ENCODE measurements at places on chromosomes 4 and X. TPM values are rescaled to one million over a fixed set of nuclear protein-coding genes. Genes with fewer than 3 reads are reported as not detected.
A peak's percentile ranks its signal among the peaks of the same experiment; 100 is the strongest.

SATL1 gene
- total RNA-seq: 0.51 TPM

- DNase-seq: no peak
Measured at GRCh38 chr4:41065434-41066006, 148.8 kb downstream of the APBB2 start.

DNA sequence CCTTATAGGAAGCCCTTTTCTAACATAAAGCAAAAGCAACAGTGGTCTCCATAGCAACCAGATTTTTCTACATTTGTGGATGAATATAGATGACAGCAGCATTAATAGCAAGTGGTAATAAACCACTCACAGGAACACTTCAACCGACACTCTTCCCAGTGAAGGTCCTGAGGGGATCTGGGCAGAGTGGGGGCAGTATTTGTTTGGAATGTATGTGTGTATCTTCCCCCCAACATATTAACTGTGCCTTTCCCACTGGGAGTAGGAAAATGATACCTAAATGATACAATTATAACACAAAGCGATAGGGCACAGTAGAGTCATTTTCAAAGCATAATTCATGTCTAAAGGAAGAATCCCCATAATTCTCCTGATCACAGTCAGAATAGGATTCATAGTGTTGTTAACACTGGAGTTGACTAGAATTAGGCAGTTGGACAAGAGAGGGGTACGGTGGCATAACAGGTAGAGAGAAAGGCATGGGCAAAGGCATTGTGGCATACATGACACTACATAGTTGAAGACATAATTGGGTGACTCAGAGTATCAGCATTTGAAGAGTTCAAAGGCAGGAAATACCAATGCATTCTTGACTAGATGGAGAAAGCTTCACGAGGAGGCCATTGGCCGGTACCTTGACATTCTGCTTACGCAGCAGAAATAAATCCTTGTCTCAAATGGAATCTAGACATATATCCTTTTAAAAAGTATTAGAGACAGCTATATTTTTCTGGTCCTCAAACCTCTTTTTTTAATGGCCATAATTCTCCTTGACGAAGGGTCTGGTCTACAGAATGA lies 15.2 kb downstream of the CAPN6 start:
- no peak for DNase-seq

IL2RG gene
- total RNA-seq: 0.41 TPM

CRMP1 gene
- total RNA-seq: 17.6 TPM

ANKRD50 gene
- total RNA-seq: 27.0 TPM

- no peak for DNase-seq
Measured at GRCh38 chrX:17623750-17624149, 113.5 kb upstream of the SCML1 start.

ZNF711 gene
- 36.0 TPM for total RNA-seq

DNA sequence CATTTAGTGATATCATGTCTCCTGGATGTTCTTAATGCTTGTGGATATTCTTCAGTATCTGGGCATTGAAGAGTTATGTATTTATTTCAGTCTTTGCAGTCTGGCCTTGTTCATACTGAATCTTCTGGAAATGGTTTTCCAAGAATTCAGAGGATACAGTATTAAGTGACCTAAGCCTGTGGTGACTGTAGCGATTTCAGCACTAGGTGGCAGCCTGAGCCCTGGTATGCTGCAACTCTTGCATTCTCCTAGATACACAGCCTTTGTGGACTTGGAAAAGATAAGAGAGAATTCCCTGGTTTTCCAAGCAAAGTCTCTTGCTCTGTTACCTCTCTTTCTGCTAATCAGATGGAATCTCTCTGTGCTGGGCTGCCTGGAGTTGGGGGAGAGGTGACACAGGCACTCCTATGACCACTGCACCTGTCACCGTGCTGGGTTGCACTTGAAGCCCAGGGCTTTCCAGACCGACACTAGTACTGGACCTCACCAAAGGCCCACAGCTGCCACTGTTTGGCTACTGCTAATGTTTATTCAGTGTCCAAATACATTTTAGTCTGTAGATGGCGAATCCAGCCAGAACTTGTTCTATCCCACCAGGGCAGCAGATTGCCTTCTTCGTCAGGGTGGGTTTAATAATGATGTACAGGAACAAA lies 19.3 kb upstream of the SPIN2A start:
- DNase-seq: no peak

- no peak for DNase-seq
Measured at GRCh38 chr4:184396570-184397515, 77.5 kb downstream of the IRF2 start.

VSIG4 gene
- total RNA-seq: not detected

- no peak for DNase-seq
Measured at GRCh38 chrX:123626962-123627361, 105.9 kb downstream of the THOC2 start.

GRCh38 chrX:6225911-6226595 lies 2.6 kb downstream of the NLGN4X start:
- peak; percentile 33 for DNase-seq

DNA sequence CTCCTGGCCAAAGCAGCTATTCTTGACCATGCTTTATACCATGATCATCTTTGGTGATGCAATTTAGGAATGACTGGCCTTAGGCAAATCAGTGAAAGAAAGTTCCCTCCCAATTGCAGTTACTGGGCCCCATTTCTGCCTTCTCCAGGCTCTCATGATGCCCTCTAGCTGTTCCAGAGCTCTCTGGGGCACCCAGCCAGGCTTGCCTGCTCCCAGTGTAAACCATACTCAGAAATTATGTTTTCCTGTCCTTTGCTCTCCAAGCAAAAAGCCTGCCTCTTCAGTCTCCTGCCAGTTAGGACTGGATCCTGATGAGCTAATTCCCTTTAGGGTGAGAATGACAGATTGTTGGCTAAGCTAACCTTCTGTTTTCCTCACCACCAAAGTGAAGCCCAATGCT lies 85.3 kb upstream of the RBPJ start:
- DNase-seq: no peak

- DNase-seq: no peak
Measured at GRCh38 chr4:104896660-104897645, 249.7 kb upstream of the TET2 start.

BANK1 gene
- 0.51 TPM for total RNA-seq

GPR119 gene
- 3.1 TPM for total RNA-seq

DNA sequence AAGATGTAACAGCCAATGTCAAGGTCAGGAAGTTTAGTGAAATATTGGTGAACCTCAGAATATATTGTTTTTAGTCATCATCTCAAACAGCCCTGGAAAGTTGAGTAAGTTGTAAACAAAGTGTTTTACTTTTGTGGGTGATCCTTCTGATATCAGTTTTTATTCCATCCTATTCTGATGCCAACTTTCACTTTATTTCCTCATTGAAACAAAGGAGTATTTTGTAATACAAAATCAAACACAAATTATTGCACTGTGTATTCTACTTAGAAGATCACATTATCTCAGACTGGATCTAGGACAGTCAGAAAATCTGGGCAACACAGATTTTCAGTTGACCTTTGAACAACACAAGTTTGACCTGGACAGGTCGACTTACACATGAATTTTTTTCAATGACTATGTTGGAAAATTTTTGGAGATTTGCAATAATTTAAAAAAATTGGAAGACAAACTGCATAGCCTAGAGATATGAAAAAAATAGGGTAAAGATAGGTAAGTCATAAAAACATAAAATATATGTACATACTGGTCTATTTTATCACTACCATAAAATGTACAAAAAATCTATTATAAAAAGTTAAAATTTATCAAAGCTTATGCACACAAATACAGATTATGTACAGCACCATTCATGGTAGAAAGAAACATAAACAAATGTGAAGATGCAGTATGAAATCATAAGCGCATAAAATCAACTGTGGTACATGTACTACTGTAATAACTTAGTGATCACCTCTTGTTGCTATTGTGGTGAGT lies 709.1 kb upstream of the FAM241A start:
- no peak for DNase-seq

GRCh38 chr4:139314047-139314800 lies 11.9 kb upstream of the NDUFC1 start:
- DNase-seq: no peak

IQSEC2 gene
- 18.1 TPM for total RNA-seq

DNA sequence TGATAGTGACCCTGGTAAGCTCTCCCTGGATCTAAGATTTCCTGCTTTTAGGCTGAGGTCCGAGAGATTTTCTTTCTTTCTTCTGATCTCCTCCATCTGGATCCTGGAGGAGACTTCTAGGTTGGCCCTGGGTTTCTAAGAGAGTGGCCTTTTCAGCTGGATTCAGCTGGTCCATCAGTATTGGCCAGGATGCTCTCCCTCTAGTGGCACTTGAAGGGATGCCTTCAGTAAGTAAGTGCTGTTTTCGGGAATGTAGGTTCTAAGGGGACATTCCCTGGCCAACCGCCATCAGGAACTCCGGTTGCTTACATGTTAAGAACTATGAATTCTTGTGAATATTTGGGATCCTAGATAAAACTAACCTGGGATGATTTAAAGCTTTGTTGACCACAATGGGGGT lies 56.9 kb downstream of the SERTM2 start:
- DNase-seq: no peak

- DNase-seq: no peak
Measured at GRCh38 chr4:75429208-75429607, 85.0 kb downstream of the RCHY1 start.

- no peak for DNase-seq
Measured at GRCh38 chr4:139416073-139416673, 37.7 kb upstream of the RAB33B start.

DNA sequence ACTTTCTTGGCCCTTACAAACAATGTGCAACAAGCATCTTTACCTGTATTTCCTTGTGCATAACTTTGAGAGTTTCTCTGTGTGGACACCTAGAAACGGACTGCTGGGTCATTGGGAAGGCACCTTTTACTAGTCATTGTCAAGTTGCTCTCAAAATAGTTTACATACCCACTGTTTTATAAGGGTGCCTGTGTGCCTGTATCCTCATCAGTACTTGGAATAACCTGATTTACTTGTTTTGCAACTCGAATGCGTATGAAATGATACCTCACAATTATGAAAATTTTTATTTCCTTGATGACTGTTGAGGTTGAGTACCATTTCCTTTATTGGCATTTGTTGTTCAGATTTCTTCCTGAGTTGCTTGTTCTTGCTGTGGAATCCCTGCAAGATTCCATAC lies 150.8 kb downstream of the STIM2 start:
- DNase-seq: no peak

PLS3 gene
- 98.7 TPM for total RNA-seq

DNA sequence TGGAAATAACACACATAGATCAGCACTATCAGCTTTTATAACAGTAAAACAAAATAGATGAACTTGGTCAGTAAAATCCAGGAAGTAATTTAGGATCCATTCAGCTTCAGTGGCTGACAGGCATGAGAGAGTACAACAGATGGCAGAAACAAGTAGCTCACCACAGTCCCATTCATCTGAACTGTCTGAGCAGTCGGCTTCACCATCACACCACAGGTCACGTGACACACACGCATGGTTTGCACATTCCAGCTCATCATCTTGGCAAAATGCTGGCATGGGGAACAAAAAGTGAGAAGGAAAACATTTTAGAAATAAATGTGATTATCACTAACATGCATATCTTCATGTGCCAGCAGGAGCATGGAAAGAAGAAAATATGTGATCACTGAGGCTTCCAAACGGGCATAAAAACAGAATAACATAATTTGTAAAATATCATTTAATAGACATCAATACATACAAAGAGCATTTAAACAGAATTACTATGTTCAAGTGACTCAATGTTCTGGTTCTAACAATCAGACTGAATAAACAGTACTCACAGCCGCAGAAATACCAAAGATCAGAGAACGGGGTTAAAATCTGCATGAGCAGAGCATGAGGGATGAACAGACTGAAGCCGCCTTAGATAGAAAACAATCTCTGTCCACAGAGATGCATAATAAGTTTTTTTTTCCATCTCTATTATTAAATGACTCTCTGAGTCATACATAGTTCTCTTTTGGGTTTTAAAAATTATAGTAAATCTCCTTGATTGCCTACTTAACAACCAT lies 158.1 kb downstream of the ATP10D start:
- no peak for DNase-seq

LRP2BP gene
- 0.17 TPM for total RNA-seq

EXOC1L gene
- not detected for total RNA-seq

DNA sequence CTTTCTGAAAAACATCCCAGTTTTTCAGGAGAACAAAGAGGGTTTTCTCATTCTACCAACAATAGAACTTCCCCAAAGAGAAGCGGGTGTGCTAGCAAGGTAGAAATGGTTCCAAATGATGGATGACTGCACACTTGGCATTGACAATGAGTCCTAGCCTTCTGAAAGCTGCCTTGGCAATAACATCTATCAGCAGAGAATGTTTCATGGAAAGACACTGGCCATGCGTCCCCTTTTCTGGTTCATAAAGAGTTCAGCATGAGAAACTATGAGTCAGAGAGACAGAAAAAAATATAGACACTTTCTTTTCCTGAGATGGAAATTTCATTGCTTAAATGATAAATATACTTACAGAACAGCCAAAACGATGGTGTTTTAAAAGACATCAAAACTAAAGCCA lies 236.9 kb upstream of the PRKX start:
- no peak for DNase-seq

- DNase-seq: no peak
Measured at GRCh38 chrX:149504226-149504914, 736 bp downstream of the IDS start.

DNA sequence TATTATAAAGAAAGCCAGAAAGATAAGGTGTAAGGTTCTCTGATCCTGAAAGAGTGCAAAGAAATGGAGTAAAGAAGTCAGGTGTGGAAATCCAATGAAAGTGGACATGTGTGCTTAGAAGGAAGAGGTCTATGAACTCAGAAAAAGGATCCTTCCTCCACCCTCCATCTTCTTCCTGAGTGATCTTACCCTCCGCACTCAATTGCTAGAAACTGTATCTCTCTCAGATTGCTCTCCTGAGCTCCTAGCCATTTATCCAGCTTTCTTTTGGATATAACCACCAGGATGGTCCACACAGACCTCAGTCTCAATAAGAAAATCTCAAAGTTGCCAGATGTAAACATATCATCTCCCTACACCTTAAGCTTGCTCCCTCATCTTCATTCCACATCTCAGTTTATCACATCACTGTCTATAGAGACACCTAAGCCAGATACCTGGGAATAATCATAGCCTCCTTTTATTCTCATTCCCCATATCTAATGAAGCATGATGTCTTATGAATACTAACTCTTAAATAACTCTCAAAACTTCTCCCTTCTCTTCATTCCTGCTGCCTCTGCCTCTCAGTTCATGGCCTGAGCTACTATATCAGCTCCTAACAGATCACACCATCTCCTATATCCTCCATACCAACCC lies 573 bp downstream of the SERPINA7 start:
- no peak for DNase-seq

MSL3 gene
- total RNA-seq: 33.3 TPM

SORCS2 gene
- total RNA-seq: 2.2 TPM

GRCh38 chrX:34343001-34343400 lies 210.9 kb upstream of the FAM47A start:
- DNase-seq: no peak

DNA sequence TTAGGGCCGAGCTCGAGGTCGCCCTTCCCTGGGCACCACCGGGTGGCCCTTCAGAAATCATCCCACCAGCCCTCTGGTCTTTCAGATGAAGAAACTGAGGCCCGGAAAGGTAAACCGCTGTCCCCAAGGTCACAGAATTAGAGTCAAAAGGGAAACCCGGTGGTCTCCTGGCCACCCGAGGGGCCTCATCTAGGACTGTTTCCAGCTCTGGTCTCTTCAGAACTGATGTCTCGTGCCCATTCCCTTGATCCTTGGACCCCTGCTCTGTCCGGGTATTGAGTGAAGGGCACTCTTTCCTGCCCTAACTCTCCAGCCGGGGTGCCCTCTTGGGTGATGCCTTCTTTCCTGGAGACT lies 841 bp downstream of the HTRA3 start:
- no peak for DNase-seq
